Omental fat pad (tissue), 4 donors: ENCODE measurements at places on chromosomes 3 and 15.

DNA sequence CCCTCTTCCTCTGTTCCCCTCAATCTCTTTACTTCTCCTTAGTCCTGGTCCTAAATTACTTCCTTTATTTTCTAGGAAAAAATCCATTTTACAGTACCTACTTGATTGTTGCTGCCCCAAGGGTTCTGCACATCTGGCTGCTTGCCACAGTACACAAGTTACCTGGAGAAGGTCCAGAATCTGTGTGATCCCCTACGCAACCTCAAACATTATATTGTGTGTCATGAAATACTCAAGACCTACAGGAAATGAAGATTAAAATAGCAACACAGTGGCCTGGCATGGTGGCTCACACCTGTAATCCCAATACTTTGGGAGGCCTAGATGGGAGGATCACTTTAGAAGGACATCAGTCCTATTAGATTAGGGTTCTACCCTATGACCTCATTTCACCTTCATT is 48.7 kb downstream of the PRKAR2A start:
- no peak for DNase-seq

- no peak for DNase-seq
Measured at GRCh38 chr3:46112984-46113383, 85.7 kb upstream of the XCR1 start.

GRCh38 chr3:177385831-177386301 is 188.6 kb upstream of the TBL1XR1 start:
- DNase-seq, result no peak

DNA sequence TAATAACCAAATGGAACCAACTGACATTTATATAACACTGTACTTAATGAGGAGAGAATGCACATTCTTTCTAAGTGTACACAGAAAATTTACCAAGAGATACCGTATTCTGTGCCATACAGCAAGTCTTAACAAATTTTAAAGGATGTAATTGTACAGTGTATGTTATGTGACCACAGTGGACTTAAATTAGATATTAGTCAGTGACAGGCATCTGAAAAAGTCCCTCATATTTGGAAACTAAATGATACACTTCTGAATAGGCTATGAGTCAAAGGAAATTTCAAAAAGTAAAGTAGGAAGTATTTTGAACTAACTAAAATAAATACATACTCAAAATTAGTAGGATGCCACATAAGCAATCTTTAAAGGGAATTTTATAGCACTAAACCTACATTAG is 59.6 kb upstream of the P3H2 start:
- no peak for DNase-seq

DNA sequence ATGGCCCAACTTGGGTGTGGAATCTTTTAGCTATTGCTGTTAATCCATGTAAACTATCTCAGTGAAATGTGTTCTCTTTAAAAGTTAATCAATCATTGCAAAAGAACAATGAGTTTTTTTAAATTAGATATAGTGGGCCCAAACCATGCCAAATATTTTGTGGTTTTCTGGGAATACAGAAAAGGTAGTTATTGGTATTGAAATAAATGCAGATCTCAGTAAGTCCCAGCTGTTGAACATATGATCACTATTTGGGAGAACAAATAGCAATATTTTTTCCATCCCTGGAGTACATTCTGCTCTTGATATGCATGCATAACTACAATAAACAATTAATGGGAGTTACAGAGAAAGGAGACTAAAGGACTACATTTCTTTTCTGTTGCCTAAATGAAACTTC is 36.0 kb upstream of the LEKR1 start:
- no peak for DNase-seq

DNA sequence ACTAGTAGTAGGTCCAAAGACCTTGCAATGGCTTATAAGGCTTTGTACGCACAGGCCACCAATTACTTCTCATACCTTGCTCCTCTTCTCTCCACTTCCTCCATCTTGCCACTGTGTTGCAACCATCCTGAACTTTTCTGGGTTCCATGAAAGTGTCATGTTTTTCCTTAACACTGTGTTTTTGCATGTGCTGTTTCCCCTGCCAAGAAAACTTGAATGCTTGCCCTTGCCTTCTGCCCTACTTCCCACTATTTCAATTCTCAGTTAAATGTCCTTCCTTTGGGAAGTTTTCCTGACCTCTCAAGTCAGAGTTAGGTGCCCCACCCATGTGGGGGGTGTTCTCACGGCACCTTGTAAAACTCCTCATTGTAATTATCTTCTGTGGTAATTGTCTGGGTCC is 182.8 kb downstream of the THRB start:
- DNase-seq, result no peak

GRCh38 chr15:68032672-68033071 is 21.4 kb upstream of the PIAS1 start:
- no peak for DNase-seq

GRCh38 chr3:83769791-83770663 is 1188.8 kb upstream of the CADM2 start:
- no peak for DNase-seq

DNA sequence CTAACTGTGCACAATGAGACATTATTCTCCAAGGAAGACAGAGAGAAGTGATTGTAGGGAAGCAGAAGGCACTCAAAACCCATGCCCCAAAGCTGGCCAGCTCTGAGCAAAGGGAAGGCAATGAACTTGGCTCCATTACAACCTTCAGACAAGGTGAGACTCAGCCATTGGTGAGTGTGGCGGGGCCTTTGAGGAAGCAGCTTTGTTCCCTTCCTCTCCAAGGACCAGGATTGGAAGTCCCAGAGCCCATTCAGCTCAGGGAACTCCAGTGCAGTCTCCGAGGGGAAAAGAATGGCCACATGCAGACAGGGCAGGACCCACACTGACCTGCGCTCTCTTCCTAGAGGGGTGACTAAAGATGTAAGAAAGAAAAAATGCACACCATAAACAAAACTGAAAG is 23.1 kb downstream of the HEG1 start:
- DNase-seq, result no peak

GRCh38 chr3:58474967-58475578 is 16.8 kb upstream of the KCTD6 start:
- DNase-seq, result no peak

GRCh38 chr3:195286115-195286872 is 15.3 kb upstream of the XXYLT1 start:
- DNase-seq, result no peak

GRCh38 chr15:38854506-38854905 is 289.9 kb upstream of the RASGRP1 start:
- DNase-seq, result no peak

GRCh38 chr3:73540969-73541740 is 83.6 kb downstream of the PDZRN3 start:
- no peak for DNase-seq

- DNase-seq, result no peak
Measured at GRCh38 chr15:88447741-88448140, 19.4 kb downstream of the MRPL46 start.

DNA sequence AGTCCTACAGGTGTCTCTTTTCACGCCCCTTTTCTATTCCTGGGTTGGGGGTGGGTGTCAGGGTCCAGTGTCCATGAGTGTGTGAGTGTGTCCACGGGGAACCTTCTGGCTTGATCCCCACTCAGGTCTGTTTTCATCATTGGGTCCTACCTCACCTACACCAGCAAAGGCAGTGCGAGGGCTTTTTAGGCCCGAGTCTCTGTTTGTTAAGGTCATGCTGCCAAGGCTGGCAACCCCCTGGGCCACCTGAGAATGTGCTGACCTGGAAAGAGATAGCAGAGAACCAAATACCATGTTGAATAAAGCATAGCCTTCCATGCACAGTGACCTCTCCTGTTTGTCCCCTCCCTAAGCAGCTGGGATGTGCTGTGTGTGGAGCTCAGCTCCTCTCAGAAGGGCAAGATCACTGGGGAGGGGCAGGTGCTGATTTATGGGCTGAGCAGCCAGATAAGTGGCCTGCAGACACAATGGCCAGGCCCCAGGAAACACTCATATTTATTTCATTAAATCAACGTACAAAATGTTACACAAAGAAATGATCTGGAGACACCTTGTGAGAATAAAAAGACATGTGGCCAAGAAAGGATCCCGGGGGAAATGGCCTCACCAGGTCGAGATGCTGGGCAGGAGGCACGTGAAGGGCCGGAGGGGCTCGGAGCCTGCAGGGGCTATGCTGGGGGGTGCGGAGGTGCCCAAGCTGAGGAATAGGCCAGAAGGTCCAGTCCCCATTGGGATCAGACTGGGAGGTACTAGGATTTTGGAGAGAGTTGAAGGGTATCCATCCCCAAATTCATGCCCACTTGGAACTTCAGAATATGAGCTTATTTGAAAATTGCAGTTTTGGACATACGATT is 36.1 kb downstream of the RAB6B start:
- no peak for DNase-seq

- DNase-seq, result no peak
Measured at GRCh38 chr3:67647390-67647878, 7.0 kb downstream of the SUCLG2 start.

- no peak for DNase-seq
Measured at GRCh38 chr15:25830844-25831451, 32.2 kb downstream of the ATP10A start.

GRCh38 chr3:125374501-125374995 is 577 bp downstream of the ZNF148 start:
- no peak for DNase-seq

DNA sequence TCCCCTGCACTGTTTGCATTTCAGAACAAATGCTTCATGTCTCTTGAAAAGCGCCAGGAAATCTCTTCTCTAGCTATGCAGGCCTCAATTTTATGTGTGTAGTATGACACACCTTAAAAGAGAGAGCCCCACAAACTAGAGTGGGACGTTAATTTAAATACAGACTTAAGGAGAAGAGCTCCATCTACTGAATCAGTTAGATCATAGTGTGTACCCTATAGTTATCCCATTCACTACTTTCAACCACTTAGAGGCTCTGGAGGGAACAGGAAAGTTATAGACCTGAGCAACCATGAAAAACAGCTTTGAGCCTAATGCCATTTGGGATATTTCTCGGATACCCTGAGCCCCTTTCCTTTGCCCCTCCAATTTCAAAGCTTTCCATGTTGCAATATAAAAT is 153.7 kb downstream of the TIGIT start:
- DNase-seq, result no peak
